ENCODE measurements at places on chromosomes 3 and 15.

DNA sequence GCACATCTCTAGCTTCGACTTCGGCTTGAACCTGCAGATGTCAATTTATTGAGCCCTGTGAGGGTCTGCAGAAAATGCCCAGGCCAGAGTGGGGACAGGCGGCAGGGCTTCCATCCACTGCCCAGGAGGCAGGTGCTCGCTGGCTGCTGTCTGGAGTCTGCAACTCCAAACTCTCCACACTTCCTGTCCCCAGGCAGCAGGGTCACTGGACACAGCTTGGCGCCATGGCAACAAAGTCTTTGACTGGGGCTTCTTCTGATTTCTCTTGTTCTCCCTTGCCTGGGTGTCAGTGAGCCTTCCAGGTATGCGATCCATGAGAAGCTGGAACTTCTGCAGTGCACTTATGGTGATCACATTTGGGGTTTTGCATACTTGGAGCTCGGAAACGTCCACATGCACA, 33.5 kb downstream of the SV2B start:
- no peak for DNase-seq

DNA sequence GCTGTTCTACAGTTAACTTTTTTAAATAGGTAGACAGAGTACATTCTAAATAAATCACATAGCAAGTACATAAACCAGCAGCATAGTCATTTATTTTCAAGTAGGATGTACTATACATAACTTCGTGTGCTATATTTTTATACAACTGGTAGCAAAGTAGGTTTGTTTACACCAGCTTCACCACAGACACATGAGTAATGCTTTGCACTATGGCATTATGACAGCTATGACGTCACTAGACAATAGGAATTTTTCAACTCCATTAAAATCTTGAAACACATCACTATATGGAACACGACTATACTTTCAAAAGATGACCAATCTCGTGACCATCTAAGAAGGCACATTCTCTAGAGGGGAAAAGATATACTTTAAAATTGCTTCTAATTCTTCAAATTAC, 3.5 kb downstream of the TEX55 start:
- DNase-seq = no peak

DNA sequence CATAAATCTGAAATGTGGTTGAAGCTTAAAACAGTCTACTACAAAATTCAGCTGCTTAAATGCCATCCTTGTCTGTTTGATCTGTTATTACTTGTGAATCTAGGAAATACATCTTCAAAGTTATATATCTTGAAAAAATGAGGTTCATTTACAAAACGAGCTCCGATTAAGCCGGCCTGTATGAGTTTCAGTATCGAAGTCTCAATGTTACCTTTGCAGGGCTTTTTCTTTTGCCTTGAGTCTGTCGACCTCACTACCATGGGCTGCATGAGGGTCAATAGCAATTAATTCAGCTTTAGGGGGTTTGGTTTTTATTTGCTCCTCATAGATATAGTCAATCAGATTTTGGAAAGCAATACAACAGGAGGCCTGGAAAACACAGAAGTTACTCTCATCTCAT, 23.2 kb downstream of the ERICH6 start:
- DNase-seq = no peak

- DNase-seq = no peak
Observed at GRCh38 chr3:98577178-98577895, 16.1 kb downstream of the CPOX start.

GRCh38 chr3:123881771-123882170, 2.4 kb downstream of the MYLK start:
- DNase-seq = no peak

GRCh38 chr3:49803465-49804140, 542 bp downstream of the INKA1 start:
- DNase-seq = peak; percentile 22

DNA sequence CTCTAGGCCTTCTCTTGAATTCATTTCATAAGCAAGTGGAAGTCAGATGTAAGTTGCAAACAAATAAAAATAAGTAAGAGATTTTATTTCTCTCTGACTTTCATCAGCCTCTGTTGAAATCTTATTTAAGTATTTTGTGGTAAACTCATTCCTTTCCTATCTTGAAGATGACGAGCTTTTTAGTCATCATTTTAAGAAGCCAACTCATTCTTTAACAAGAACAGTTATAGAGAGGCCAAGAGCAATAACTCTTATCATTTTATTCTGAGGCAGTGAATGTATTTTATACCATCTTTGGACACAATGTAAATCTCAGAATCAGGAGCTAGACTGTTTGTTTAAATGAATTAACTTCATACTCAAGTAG, 147.5 kb upstream of the MBNL1 start:
- DNase-seq = peak; percentile 52

- no peak for DNase-seq
Observed at GRCh38 chr3:31331278-31331677, 201.4 kb upstream of the STT3B start.

- peak; percentile 83 for DNase-seq
Observed at GRCh38 chr3:44993471-44994205, 17.6 kb downstream of the EXOSC7 start.

GRCh38 chr15:88904624-88905327, 8.4 kb downstream of the MFGE8 start:
- peak; percentile 83 for DNase-seq

DNA sequence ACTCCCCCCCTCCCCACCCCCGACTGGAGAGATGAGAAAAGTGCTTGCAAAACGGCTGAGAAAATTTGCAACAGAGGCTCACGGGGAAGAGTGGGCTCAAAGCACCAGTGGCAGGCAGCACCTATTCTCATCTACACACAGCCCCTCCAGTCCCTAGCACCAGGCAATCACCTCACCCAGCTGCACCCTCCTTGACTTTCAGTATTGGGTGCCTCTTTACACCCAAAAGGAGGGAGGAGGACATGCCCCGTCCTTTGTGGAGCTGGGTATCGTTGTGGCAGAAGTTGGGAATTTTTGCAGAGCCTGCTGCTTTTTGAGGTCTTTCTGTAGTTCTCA, 182.8 kb upstream of the TOPAZ1 start:
- DNase-seq = no peak

- DNase-seq = no peak
Observed at GRCh38 chr3:29593802-29594201, 312.9 kb downstream of the RBMS3 start.

DNA sequence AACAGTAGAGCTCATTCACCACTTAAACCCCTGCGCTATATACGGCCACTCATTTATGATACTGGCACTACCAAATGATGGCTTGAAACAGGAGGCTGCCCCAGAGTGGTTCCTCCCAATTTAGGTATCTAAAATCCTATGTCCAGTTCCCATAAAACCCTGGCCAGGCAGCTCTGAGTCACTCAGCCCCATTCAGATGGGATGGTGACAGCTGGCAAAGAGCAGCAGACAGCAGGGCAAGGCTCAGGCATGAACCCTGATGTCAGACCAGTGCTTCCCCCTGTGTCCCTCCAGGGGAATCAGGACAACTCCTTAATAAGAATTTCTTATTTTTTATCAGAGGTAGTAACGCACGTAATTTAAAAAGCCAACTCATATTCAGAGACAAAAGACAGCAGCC, 77.2 kb upstream of the RNU6-1 start:
- DNase-seq = no peak

DNA sequence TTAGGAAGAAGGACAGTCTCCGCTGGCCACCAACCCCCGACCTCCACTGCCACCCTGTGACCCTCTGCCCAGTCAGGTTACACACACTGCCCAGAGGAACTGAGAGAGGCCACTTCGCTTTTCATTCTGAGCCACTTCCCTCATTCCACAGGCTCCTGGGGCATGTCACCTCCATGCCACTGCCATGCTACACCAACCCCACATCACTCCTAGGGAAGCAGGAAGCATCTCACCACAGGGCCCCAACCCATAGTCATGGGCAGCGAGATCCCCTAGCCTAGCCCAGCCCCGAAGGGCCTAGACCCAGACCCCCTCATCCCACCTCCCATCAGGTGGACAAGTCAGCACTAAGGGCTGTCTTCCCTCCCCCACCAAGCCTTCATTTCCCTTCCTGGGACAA, 1.4 kb downstream of the PLCB2 start:
- DNase-seq = no peak

- no peak for DNase-seq
Observed at GRCh38 chr3:81432456-81432855, 329.0 kb downstream of the GBE1 start.

GRCh38 chr3:117836296-117836695, 1126.7 kb downstream of the TUSC7 start:
- DNase-seq = no peak

DNA sequence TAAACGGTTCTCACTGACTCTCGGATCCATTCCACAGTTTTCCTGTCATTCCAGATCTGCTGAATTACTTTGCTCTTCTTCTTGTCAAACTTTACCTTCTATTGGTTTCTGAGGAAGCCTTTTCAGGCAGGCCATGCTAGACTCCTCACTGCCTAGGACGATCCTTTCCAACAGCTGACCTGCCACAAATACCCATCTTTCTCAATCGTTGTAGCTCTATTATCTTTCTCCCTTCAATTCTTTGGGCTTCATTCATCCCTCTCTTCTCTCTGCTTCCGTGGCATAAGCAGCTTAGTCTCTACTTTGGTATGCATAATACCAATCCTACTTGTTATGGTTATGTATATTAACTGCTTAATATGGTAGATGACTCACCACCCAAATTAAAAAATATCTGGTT, 421.8 kb downstream of the NLGN1 start:
- DNase-seq = no peak

- no peak for DNase-seq
Observed at GRCh38 chr3:73516631-73517030, 108.1 kb downstream of the PDZRN3 start.

DNA sequence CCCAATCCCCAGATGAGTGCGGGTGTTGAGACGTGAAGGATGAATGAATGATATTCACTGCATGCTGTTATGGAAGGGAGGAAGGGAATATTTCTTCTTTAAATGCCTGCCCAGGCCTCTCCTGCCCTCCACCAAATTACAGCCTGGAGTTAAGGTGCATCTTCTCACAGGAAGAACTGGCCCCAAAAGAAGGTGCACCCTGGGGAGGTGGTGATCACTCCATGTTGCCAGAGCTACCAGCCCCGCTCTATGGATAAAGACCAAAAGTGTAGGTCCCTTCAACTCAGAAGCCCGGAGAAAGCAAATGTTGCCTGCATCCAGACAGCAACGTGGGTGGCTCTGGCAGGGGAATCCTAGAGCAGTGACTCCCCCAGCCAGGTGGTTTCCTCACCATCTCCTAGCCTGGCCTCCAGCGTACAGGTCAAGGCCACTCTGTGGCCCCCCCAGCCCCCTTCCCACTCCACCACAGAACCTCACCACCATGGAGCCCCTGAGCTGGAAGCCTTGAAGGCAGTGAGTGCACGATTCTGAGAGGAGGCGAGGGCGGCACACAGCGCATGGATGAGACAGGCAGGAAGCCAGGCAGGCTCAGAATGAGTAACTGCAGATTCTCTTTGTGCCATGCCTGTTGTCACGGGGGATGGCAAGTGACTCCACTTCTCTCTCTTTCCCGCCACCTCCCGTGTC, 3.5 kb upstream of the VIPR1 start:
- no peak for DNase-seq

DNA sequence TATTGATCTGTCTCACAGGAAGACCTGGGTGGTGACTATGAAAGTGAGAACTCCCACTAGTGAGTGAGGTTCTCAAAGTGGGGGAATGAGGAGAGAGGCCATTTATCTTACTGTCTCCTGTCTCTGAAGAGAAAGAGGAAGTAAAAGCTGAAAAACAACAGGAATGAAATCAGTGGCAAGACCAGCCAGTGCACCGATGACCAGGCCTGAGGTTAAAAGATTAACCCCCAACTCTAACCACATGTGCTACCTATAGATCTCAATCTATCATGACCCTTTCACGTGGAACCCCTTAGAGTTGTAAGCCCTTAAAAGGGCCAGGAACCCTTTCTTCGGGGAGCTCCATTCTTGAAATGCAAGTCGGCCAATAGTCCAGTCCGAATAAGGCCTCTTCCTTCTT, 239.3 kb upstream of the CNTN6 start:
- DNase-seq = no peak

DNA sequence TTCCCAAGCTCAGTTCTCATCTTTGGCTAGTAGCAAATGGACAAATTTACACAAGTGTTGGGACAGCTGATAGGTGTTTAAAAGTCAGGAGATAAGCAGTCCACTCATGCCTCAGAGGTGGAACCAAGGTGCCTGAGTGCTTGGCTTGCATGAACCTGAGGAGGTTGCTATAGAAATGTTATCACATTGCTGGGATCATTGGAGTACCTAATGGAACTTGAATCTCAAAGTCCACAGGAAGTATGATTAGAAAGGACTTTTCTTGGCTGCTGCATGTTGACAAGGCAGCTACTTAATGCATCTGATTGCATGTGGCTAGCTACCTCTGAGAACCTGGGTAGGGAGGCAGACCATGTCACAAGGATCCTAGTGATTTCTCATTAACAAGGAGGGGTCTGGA, 39.5 kb upstream of the C3orf80 start:
- no peak for DNase-seq

GRCh38 chr3:159732172-159733111, 256.2 kb upstream of the IL12A start:
- peak; percentile 85 for DNase-seq

- DNase-seq = peak; percentile 70
Observed at GRCh38 chr15:99014803-99015697, 7.5 kb upstream of the PGPEP1L start.

- DNase-seq = no peak
Observed at GRCh38 chr3:113948015-113948917, 453 bp downstream of the ZDHHC23 start.

DNA sequence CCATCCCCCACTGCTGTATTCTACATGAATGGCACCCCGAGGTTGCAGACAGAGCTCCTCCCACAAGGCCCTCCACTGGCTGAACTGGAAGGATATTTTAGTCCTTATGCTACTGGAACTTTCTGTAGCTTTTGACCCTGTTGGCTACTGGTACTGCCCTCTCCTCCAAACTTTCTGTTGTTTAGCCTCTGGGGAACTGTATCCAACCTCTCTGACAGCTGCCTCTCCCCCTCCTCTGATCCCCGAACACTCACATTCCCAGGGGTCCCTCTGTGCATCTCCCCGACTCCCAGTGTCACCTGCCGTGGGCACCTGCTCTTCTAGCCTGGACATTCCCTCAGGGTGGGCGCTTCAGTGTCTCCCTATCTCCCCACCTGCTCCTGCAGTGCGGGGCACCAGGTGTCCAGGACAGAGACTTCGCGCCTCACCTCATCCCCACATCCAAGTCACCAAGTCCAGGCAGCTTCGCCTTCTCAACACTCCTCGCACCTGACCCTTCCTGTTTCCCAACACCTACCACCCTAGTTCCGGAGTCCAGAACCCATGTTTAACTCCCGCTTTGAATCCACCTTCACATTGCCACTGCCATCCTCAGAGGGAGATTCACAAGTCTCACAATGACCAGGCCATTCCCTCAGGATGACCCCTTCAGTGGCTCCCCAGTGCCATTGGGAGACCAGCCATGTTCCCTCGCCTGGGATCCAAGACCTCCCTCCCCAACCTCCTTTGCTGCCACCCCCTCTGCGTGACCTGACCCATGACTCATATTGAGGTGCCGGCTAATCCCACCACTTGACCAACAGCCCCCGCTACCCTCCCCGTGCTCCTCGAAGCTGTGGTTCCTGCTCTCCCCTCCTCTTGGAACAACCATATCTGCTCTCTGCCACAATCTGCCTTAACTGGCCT, 34.2 kb downstream of the BDH1 start:
- no peak for DNase-seq

All from SJSA1 (cell line).